Fibroblast of upper back skin (primary cell): ENCODE measurements at places on chromosomes 3 and 15.

DNA sequence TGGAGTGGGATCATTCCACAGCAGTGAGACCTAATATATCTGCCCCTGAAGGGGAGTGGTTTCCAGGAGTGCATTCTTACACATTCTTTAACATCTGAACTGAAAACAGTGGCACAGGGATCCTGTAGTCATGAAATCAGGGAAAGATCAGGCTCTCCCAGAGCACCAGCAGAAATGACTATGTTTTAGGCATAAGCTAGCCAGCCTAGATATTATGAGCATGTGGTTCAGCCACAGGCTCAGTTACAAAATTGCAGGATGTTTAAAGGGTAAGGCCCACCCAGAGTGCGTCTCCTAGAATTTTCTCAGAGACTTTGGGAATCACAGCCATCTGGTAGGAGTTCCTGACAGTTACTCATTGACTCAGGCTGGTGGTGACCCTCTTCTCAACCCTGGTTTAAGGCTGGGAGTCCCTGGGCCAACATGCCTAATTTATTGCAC, 20.9 kb downstream of the FSTL1 start:
- DNase-seq: peak; percentile 94

GRCh38 chr3:106197532-106198194, 328.9 kb upstream of the CBLB start:
- DNase-seq: no peak

DNA sequence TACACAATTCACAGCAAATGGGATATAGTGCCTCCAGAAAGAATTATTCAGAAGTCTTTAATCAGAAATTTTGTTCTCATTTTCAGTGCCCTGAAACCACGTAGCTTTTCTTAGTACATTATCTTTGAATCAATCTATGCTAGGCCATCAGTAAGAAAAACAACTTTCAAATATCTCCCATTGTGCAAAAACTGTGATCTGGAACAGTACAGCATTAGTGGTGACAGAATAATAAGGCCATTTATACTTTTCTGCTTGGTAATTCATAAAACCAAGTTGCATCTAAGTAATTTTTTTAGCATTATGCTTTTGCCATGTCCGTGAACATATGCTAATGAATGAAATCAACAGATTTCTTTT, 35.4 kb upstream of the ZNF385D start:
- DNase-seq: no peak

DNA sequence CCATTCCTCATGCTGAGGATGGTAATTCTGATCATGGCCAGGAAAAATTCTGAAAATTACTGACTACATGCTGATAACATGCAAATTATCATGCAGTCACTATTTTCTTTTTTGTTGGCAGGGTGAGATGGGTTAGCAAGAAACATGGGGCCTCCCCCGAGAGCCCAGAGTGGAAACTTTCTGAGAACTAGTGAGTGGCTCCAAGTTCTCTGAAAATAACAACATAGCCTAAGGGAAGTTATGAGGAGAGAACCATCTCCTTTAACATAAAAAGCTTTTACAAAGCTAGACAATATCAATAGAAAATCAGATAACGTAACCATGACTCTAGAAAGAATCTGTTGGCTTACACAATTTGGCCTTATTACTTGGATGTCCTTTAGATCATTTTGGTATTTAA, 254.2 kb downstream of the PLOD2 start:
- DNase-seq: no peak

- DNase-seq: peak; percentile 28
Measured at GRCh38 chr15:43792761-43793476, 799 bp downstream of the SERF2 start.

- peak; percentile 50 for DNase-seq
Measured at GRCh38 chr3:153315781-153316180, 153.8 kb downstream of the RAP2B start.

- DNase-seq: no peak
Measured at GRCh38 chr3:124935794-124936542, 1.4 kb upstream of the MUC13 start.

GRCh38 chr3:130627143-130627855, 110.3 kb downstream of the COL6A6 start:
- DNase-seq: no peak

DNA sequence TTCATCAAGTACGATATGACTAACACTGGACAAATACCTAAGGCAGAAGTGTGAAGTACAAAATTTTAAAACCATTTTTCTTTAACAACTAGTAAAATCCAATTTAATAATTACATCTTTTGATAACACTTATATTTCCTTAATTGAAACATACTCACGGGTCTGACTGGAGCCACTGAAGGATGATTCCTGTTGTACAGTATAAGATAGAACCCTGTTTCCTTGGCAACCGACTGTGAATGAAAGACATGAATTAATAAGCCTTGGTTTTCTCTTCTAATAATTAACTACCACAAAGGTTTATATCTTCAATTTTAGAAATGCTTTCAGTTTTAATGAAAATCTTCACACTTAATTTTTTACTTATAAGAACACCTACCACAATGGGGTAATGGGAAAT, 19.4 kb downstream of the DHX36 start:
- no peak for DNase-seq
